ENCODE measurements at places on chromosomes 2 and 18.

DNA sequence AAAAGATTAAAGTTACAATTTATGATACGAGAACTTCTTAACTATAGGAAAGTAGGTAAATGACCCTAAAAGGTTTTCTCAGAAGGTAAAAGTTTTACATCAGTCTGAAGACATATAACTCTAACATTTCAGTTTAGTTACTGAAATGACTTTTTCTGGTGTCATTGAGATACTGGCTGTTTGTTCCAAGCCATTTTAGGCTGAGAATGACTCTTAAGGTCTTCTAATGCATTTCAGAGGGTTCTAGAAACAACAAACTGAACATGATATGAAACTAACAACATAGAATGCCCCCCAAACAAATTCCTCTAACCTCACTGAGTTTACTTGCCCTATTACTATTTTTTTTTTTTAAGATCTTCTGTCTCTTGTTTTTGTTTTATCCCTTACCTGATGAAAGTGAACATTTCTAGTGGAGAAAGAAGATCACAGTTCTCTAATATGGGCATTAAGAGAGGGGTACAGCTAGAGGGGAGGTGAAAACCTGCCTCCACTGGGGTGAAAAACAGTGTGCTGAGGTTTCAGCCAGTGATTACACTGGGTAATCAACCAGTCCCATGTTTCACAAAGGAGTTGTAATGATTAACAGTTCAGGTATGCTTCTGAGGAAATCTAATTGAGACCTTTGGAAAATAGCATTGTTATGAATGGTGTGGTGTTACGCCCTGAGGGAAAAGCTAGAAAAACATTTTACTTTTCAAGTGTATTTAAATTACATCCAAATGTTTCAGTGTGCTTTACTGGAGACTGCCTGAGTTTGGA is 11.2 kb downstream of the NABP1 start:
- no peak for DNase-seq

DNA sequence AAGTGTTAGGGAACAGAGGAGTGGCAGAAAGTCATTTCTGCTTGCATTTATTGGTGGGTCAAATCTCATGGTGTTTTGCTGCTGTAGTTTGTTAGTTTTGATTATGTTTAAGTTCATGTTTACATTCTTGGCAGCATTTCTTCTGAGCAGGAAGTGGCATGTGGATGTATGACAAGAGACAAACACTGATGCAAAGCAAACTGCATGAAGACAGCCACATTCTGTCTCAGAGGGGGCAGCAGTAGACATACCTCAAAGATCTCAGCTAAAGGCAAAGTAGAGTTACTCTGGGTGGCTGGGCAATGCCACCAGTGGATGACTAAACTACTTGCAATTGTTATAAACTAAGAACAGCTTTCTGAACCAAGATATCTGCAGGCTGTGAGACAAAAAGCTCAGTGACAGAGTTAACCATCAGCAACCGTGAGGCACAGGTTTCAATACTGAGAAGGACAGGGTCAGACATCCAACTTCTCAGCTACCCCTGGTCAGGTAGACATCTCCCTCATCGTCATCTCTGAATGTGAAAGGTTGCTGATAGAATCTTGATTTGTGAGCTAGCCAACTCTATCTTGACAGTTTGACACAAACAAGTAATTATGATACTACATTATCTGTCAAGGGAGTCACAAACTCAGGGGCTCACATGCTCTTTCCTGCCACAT is 16.4 kb downstream of the GALNT3 start:
- no peak for DNase-seq

- DNase-seq: no peak
Observed at GRCh38 chr2:233758849-233759248, 1.2 kb upstream of the UGT1A1 start.

GRCh38 chr2:39568116-39568515 is 97.6 kb upstream of the TMEM178A start:
- no peak for DNase-seq

DNA sequence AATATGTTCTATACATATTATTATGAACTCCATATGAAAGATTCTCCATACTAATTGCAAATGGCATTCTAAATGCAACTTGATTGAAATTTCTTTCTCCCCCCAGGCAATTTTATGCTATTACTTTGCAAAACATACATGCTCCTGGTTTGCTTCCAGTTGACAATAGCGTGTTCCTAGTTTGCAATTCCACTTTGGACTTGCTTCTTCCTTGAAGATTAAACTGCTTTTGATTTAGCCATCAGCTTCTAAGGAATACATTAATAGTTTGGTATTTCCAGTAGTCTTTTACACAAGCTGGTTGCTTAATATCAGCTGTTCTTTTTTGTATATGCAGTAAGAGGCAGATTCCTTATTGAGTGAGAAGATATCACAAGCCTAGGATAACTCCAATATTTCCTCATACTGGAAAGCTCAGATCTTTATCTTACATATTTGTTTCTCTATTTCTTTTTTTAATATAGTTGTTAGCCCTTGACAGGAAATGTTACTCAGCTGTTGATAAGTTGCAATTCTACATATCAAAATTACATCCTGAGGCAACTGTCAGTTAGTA is 1941.7 kb upstream of the LRRTM1 start:
- no peak for DNase-seq

All from D341Med (cell line).